ENCODE measurements at places on chromosomes 6 and 20.

- H3K4me3 ChIP-seq, result no peak overlapping the region
- H3K27me3 ChIP-seq, result no peaks in the 10 kb centered on the region
- no peaks in the 10 kb centered on the region for H3K36me3 ChIP-seq
- H3K27ac ChIP-seq, result no peak overlapping the region
- H3K4me1 ChIP-seq, result no peaks in the 10 kb centered on the region
These were observed 60.4 kb downstream of the HAO1 start for GRCh38 chr20:7879883-7880282.

GRCh38 chr6:31702405-31702818, 712 bp downstream of the ABHD16A start:
- H3K36me3 ChIP-seq, result no peaks in the 10 kb centered on the region
- peak overlapping the region; percentile 79 for H3K4me3 ChIP-seq
- peak overlapping the region; percentile 68 for H3K27ac ChIP-seq
- peaks cover 10% of the 10 kb centered on the region for H3K4me1 ChIP-seq

GRCh38 chr20:38129248-38129865, 35.7 kb downstream of the TGM2 start:
- H3K36me3 ChIP-seq, result no peaks in the 10 kb centered on the region
- no peak for DNase-seq
- H3K27me3 ChIP-seq, result no peaks in the 10 kb centered on the region
- H3K4me3 ChIP-seq, result no peak overlapping the region
- peaks cover 40% of the 10 kb centered on the region for H3K4me1 ChIP-seq

DNA sequence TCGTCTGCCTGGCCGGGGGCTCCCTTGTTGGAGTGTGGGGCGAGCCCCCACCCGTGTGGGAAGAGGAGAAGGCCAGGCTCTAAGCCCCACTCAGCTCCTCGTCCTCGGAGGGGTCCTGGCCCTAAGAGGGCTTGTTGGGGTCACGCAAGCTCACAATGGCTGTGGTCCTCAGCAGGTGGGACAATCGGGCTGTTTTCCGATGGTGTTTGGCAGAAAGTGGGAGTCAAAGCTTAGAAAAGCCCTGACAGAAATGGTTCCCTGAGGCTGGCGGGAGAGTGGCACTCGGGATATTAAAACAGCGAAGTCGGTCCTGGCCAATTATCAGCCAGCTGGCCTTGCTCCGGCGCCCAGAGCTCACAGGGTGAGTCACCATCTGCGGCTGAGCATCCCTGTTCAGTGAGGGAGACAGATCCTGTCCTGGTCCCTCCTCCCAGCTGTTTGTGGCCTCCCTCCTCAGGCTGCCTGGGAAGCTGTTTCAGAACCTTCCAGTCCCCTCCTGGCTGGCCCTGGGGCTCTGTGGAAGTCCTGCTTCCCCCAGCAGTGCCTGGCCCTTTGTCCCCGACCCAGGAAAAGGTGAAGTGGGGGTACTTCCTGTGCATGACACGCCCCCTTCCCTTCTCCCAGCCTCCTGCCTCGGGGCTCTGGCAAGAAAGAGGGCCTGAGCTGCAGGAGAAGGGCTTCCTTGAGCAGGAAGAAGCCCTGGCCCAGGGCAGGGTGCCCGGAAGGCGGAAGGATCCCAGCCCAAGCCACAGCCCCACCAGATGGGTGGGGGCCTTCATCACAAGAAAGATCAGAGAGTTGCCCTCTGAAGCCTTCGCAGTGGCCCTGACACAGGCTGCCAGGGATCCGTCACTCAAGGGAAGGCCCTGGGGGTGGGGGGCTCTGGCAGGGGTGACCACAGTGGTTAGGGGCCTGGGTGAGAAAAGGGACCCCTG, 53.6 kb upstream of the BHLHE23 start:
- peak; percentile 93 for DNase-seq
- no peaks in the 10 kb centered on the region for H3K36me3 ChIP-seq
- H3K27ac ChIP-seq, result no peak overlapping the region
- peaks cover 20% of the 10 kb centered on the region for H3K27me3 ChIP-seq

- no peak overlapping the region for H3K4me3 ChIP-seq
- DNase-seq, result no peak
- no peaks in the 10 kb centered on the region for H3K36me3 ChIP-seq
- H3K27me3 ChIP-seq, result no peaks in the 10 kb centered on the region
These were observed 92.1 kb upstream of the NEDD9 start for GRCh38 chr6:11324453-11325015.

DNA sequence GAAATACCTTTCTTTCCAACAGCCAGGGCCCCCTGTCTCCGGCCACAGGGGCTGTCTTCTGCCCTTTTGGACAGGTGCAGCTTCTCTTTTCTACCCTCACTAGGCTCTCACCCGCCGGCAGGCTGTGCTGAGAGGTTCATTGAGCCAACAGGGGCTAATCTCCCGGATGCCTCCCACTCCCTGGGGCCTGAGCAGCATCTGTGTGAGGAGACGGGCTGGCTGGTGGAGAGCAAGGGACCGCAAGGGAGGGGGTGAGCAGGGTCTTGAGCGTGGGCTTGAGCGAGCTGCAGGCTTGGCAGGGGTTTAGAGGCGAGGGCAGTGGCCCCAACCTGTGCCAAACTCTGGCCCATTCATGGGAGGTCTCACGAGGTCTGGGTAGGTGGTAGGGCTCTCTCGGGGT, 56.5 kb upstream of the CST7 start:
- H3K4me1 ChIP-seq, result no peaks in the 10 kb centered on the region
- H3K27me3 ChIP-seq, result no peaks in the 10 kb centered on the region
- no peaks in the 10 kb centered on the region for H3K36me3 ChIP-seq
- no peak for DNase-seq

GRCh38 chr6:143400258-143401067, 50.0 kb downstream of the ADAT2 start:
- no peak overlapping the region for H3K4me3 ChIP-seq
- H3K4me1 ChIP-seq, result peaks cover 13% of the 10 kb centered on the region
- H3K27me3 ChIP-seq, result no peaks in the 10 kb centered on the region
- H3K27ac ChIP-seq, result no peak overlapping the region
- no peaks in the 10 kb centered on the region for H3K36me3 ChIP-seq
- DNase-seq, result no peak

- no peak overlapping the region for H3K4me3 ChIP-seq
- no peak overlapping the region for H3K27ac ChIP-seq
- H3K27me3 ChIP-seq, result no peaks in the 10 kb centered on the region
- H3K4me1 ChIP-seq, result peaks cover 10% of the 10 kb centered on the region
- H3K36me3 ChIP-seq, result no peaks in the 10 kb centered on the region
These were observed 164.2 kb upstream of the TCF21 start for GRCh38 chr6:133724726-133725125.

GRCh38 chr6:52877168-52877567, 32.3 kb downstream of the GSTA3 start:
- no peak overlapping the region for H3K27ac ChIP-seq
- no peaks in the 10 kb centered on the region for H3K36me3 ChIP-seq
- H3K4me3 ChIP-seq, result no peak overlapping the region
